ENCODE measurements at places on chromosomes 6 and 20. TPM values are rescaled to one million over a fixed set of nuclear protein-coding genes. Genes with fewer than 3 reads are reported as not detected.

The ID1 gene
- total RNA-seq = 245 TPM

The DEFB132 gene
- not detected for total RNA-seq

The FAXC gene
- 0.56 TPM for total RNA-seq

The HS3ST5 gene
- total RNA-seq = not detected
